ENCODE measurements at places on chromosomes 1 and 21.

- DNase-seq = no peak
Measured at GRCh38 chr1:195876792-195877191, 731.4 kb downstream of the KCNT2 start.

DNA sequence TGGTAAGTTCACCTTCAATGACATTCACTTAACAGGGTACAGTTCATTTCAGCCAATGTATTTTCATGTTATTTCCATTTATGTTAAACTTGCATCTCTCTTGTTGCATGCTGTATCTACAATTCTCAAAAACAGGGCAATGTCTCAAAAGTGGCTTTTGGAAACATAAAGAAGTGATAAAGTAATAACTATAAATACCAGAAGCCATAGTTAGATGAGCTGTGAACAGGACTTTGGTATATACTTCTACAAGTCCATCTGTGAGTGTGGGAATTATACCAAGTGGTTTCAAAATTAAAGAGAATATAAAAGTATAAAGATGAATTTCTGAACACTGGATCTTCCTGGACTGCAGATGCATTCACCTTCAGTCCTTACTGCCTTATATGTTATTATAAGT, 585.4 kb upstream of the PBX1 start:
- no peak for DNase-seq

- no peak for DNase-seq
Measured at GRCh38 chr1:967466-968343, 1.4 kb downstream of the PLEKHN1 start.

GRCh38 chr1:96722161-96722922, 758 bp downstream of the PTBP2 start:
- peak; percentile 65 for DNase-seq

DNA sequence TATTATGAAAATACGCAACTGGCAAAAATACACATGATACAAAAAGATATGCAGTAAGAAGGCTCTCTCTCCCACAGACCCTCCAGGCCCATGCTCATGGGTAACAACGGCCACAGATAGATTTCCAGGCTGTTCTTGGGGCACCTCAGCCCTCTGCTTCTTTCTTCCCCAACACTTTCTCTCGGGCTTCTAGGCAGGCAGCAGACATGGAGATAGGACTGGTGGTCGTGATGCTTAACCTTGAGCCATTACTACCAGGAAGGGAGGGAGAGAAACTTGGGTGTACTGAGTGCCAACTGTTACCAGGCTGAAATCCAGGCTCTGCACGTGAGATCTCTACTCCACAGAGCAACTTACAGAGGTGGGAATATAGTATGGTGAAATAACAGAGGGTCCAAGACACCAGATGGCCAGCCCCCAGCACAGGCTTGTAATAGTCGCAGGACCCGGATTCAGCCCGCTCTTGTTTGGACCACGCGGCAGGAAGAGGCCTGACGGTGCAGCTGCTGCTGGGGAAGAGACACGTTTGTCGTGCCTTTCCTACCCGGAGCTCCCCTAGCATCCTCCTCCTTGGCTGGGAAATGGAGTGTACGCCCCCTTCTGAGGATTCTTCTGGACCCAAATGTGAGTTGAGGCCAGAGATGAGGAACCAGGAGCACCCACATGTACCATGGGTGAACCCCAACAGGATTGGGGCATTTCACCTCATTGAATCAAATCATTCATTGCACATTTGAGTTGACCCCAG, 441.1 kb upstream of the VAMP3 start:
- no peak for DNase-seq

GRCh38 chr1:234768569-234769283, 158.7 kb upstream of the IRF2BP2 start:
- DNase-seq = no peak

DNA sequence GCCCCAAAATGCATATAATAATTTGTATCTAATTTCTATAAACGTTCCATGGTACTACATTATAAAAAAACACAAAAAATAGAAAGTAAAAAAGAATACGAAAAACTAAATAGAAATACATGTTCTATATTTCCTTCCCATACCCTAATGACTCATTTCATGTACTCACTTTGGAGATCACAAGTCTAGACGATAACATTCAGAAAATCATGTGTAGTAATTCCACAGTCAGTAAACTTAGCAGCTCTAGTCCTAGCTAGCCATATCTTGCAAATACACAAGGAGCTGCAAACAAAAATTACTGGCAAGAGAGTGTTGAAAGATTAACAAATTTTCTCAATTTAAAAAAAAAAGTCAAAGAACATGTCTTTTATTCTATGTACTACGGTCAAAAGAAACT, 1.4 kb downstream of the GOLPH3L start:
- DNase-seq = peak; percentile 9

DNA sequence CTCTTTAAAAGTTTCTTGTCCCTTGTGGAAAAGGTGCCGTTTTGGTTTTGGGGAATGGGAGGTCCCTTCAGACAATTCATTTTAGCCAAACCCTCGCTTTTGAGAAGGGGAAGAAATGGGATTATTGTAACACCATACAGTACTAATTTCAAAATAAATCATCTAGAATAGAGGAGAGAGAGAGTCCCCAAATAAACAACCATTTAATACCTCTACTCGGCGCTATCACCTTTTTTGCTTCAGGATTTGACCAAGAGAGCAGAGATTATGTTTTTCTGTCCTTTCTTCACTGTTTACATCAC, 770 bp upstream of the RC3H1 start:
- no peak for DNase-seq

GRCh38 chr1:201720522-201720844, 108.5 kb upstream of the IPO9 start:
- no peak for DNase-seq

All from ELR (cell line).